HuH-7.5 (cell line): ENCODE measurements at places on chromosomes 11 and 22.
A peak's percentile ranks its signal among the peaks of the same experiment; 100 is the strongest.

DNA sequence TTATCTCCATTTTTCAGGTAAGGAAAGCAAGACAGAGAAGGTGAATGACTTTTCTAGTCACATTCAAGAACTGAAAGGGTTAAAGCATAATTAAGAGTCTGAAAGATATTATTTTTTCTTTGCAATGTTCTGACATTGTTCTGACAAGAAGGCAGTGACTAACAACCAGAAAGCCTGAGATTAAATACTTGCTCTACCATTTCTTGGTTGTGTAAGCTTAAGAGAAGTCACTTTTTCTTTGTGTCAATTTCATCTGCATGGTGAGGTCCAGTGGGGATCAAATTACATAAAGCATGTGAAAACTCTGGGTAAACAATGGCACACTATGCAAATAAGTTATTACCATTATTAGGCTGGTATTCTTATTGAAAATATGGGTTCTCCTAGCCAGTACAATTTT lies 73.7 kb downstream of the PHF21A start:
- DNase-seq = no peak

DNA sequence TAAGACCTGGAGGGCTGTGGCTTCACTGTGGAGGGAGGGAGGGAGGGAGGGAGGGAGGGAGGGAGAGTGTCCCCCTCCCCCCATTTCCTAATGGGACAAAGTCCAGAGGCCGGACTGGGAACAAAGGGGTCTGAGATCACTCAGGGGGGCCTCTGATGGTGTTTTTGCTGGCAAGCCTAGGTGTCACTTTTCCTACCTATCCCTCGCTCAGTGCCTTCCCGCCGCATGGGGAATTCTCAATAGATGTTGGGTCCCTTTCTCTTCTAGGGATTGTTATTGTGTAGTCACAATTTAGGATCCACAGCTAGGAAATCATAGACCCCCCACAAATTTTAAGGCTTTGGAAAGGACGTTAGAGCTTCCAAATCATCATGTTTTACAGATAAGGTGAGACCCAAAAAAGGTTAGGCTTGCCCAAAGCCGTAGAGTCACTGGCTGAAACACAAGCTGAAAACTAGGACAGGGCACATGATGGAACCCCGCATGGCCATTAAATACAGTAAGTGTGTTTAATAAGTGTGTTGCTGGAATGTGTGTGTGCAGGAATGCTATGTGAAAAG lies 4.8 kb upstream of the FTH1 start:
- DNase-seq = no peak

GRCh38 chr11:72818971-72819370 lies 4.8 kb downstream of the ATG16L2 start:
- DNase-seq = no peak

GRCh38 chr22:47610764-47611163 lies 848.3 kb downstream of the TBC1D22A start:
- DNase-seq = no peak

GRCh38 chr11:110907629-110908028 lies 195.4 kb upstream of the ARHGAP20 start:
- DNase-seq = no peak

DNA sequence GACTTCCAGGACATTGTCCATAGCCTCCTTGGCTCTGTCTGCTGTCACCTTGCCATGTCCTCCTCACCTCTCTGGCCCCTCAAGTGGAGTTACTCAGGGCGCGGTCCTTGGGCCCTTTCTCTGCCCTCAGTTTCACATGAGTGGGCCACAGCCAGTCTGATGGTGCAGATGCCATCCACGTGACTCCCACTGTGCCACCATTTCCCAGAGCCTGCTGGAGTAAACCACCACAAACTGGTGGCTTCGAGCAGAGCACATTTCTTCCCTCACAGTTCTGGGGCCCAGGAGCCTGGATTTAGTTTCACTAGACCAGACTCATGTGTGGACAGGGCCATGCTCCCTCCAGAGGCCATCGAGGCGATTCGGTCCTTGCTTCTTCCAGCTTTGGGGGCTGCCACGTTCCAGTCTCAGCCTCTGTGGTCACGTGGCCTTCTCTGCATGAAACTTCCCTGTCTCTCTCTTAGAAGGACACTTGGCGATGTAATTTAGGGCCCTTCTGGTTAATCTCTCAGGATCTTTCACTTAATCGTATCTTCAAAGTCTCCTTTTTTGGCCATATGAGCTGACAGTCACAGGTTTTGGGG lies 14.6 kb downstream of the SMARCB1 start:
- no peak for DNase-seq

DNA sequence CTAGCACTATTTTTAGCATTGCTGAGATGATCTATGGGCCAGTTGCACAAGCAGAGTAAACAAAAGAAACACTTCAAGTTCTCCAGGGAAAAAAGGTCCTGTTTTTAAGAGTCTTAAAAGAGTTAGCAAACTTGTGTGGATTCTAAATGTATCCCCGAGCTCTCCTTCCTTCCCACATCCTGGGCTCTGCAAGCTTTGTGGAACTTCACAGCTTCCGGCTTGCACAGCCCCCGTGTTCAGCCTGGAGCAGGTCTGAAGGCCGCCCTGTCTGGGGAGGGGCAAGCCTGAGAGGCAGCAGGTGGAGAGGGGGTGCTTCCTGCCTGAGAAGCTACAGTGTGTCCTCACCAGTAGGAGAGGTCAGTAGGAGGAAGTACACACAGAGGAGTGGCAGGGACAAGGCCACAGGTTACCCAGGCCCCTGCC lies 35.1 kb upstream of the SUSD2 start:
- peak; percentile 75 for DNase-seq

GRCh38 chr11:57457643-57458023 lies 2.7 kb upstream of the RTN4RL2 start:
- DNase-seq = no peak

- DNase-seq = no peak
Observed at GRCh38 chr11:102883141-102883540, 8.4 kb upstream of the MMP12 start.

- DNase-seq = no peak
Observed at GRCh38 chr11:79094616-79095015, 346.2 kb downstream of the TENM4 start.

GRCh38 chr11:35237860-35238715 lies 99.1 kb downstream of the CD44 start:
- no peak for DNase-seq

DNA sequence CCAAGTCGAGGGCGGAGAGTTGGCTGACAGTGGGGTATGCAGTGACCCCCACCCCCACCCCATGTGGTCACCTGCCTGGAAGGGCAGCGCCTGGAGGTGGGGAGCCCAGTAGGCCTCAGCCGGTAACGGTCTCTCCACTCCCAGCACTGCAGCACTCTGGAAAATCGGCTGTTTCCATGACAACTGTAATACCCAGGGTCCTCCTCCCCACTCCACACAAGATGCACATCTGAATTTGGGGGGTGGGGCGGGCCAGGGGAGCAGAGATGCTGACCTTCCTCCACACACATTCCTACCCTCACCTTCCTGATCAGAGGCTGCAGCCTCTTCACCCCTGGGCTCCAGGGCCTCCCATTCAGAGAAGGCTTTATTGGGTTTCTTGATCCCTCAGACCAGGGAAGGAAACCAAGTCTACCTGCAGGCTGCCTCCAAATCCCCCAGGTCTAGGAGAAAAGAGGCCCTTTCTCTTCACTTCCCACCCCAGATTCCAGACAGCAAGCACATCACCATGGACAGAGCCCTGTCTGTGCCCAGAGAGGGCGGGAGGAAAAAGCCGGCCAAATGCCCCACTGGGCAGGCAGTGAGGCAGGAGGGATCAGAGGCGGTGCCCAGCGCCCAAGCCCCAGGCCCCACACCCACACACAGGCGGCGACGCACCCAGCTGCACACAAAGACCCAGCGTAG lies 46.5 kb downstream of the SLC22A12 start:
- DNase-seq = no peak

DNA sequence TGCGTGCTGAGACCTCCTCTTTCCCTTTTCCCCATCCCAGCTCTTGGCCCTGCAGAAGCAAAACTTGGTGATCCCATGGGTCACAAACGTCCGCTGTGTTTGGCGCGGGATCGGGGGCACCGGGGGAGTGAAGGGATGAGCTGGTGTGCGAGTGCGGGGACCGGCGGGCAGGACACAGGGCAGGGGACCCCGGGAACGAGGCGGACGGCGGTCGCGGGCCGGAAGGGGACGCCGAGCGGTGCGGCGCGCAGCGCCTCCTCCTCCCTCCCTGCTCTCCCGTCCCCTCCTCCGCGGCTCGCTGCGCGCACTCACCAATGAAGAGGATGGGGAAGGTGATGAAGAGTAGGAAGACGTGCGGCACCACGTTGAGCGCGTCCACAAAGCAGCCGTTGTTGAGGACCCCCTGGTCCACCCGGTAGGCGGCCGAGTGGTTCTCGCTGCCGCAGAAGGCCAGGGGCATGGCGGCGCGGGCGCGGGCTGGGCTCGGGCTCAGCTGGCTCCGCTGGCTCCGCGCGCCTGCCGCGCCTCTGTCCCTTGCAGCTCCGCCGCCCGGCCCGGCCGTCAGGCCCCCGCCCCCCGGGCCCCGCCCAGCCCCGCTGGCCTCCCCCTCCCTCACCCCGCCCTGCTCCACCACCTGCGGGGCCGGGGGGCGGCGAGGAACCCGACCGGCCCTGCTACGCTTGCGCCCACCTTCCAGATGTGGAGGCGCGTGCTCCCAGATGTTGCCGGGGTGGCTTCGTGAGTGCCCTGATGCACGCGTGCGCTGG lies at the start of gene ABCC8:
Gene ABCC8, minus strand, starts transcription at position 529 of the 767 bp plus-strand sequence. Its CDS starts 69 bp downstream, at position 460.
- DNase-seq = no peak
